ENCODE measurements at places on chromosomes 5 and 9. TPM values are rescaled to one million over a fixed set of nuclear protein-coding genes. Genes with fewer than 3 reads are reported as not detected.

F12 gene
- 5.4 TPM for total RNA-seq

ADRA1B gene
- 0.66 TPM for total RNA-seq

TTC1 gene
- total RNA-seq, result 41.0 TPM

ACSL6 gene
- 8.1 TPM for total RNA-seq

CSF1R gene
- total RNA-seq, result not detected

CCDC171 gene
- 3.2 TPM for total RNA-seq

FBXL17 gene
- total RNA-seq, result 20.3 TPM

All from glutamatergic neuron (in vitro differentiated cells).